ENCODE measurements at places on chromosomes 3 and 15. TPM values are rescaled to one million over a fixed set of nuclear protein-coding genes. Genes with fewer than 3 reads are reported as not detected.

Gene IMPG2
- 0.32 TPM for total RNA-seq

GRCh38 chr15:47409600-47409999, 307.7 kb upstream of the SEMA6D start:
- peak; percentile 66 for DNase-seq

DNA sequence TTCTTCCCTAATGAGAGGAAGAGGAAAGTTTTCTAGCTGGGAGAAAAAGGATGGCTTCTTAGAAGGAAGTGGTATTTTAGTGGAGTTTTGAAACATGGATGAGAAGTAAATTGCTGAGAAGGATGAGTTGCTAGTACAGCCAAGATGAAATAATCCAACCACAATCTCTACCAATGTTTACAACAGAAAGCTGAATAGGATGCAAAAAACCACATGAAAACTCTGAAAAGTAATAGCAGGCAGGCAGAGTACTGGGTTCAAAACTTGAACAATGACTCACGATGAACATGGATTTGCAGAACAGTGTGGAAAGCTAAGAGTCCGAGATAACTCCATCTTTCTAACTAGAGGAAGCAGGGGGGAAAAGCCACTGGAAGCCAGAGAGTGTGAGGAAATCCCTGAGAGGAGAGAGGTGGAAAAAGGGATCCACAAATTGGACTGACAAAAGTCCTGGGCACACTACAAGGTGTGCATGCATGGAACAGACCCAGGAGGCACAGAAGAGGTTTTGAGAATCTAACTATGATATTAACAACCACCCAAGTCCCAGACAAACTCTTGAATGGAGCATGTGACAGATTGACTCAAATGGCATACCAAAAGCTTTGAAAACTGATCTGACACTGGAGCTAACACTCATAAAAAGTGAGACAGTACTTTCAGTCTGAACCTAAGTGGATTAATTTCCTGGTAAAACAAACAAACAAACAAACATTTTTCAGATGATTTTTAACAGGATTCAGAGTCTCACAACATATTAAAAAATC, 76.7 kb downstream of the ST6GAL1 start:
- DNase-seq = no peak

GRCh38 chr3:195182470-195182795, 88.5 kb downstream of the XXYLT1 start:
- DNase-seq = peak; percentile 87

DNA sequence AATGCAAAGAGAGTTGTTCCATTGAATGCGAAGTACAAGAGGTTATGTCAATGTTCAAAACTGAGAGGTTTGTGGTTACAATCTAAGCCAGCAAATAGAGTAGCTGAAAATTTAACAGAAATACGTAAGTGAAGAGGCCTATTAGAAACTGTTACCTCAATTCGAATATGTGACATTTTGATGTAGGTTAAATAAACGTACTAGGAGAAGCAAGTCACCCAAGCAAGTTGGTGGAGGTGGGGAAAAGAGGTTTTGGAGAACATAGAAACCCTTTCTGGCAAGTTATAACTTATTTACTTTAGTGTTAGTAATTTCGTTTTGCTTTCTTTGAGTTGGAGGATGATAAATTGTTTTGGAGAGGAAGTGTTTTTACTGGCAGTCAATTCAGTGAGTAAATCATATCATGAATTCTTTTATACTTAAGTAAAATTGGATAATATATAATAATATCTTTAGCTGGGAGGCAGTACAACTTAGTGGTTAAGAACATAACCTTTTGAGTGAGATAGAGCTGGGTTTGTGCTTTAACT, 91.2 kb upstream of the NAALADL2 start:
- DNase-seq = peak; percentile 48

DNA sequence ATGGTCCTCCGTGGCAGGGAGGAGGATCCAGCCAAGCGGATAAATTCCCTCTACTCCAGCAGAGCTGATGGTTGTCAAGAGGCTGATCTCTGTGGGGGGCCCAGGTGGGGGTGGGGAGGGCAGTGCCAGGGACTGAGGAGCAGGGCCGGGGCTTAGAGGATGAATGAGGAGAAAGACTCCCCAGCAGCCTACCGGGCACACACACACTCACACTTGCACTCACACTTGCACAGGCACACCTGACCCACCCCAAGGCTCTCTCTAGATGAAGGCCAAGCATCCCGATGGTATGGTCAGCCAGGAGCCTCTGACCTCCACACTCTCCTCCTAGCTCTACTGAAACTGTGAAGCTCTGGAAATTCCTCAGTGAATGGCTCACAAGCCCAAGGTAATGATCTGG, 131.3 kb upstream of the PRR20G start:
- no peak for DNase-seq

- DNase-seq = no peak
Measured at GRCh38 chr15:58608711-58609110, 140.8 kb downstream of the ADAM10 start.

Gene C3orf49
- not detected for total RNA-seq

- DNase-seq = no peak
Measured at GRCh38 chr3:79097964-79098660, 669.7 kb downstream of the ROBO1 start.

DNA sequence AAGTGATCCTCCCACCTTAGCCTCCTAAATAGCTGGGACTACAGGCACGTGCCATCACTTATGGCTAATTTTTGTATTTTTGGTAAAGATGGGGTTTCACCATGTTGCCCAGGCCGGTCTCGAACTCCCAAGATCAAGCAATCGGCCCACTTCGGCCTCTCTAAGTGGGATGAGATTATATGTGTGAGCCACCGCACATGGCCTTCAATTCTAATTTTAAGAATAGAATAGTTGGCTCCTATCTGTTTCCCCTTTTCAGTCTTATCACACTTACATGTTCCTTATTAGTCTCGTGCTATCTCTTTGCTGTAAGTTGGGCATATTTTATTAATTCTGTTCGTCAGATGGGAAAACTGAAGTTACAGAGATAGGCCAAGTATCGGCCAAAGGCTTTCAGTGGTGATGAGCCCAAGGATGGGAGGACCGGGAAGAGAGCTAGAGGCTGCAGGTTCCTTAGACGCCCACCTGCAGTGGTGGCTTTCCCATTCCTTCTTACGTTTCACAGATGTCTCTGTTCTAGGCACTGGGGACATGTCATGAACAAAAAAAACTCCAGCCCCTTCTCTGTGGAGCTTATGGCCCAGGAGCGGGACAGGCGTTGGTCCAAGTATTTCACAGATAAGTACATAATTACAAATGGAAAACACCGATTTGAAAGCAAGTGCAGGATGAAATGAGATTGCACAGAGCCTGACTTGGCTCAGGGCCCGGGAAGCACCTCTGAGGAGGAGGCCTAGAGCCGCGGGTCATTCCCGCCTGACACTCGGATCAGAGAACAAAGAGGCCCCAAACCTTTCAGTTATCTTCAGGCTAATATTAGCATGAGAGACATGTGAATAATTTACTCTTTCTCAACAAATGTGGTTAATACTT, 91.1 kb upstream of the KLF13 start:
- peak; percentile 70 for DNase-seq

Gene NOX5
- total RNA-seq = 0.64 TPM

GRCh38 chr3:100046986-100047385, 67.3 kb downstream of the FILIP1L start:
- DNase-seq = no peak

DNA sequence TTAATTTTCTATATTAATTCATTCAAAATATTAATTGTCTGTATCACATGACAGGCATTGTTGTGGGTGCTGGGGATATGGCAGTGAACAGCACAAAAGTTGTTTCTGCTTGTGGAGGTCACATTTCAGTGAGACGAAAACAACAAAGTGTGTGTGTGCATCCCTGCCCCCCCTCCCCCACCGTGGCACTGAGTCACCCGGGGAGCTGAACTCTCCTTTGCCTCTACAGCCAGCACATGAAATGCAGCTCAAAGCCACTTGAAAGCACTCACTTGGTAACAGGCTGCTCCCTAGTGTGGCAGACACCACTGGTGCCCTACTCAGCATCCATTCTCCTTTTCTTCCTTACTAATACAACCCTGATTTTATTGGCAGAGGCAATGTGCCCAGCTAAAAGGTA, 16.9 kb upstream of the SCAMP5 start:
- no peak for DNase-seq

GRCh38 chr15:99059010-99059981, 45.6 kb upstream of the SYNM start:
- DNase-seq = peak; percentile 84

Gene EDEM1
- 47.0 TPM for total RNA-seq

- DNase-seq = no peak
Measured at GRCh38 chr15:64894395-64895056, 17.2 kb upstream of the ANKDD1A start.

DNA sequence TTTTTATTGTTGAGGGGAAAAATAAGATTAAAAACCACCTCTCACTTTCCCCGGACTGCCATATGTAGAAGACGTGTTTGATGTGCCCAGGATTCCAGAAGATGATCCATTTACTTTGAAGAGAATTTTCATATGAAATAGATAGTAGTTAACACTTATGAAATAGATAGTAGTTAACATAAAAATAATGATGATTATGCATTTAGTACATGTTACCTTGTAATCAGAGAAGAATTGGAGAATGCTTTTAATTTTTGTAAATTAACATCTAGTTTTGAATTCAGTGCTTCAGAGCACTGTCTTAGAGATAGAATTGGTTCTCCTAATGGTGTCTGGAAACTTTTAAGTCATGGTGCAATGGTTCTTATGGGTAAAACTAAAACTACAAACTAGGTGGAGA, 46.1 kb upstream of the CRTC3 start:
- DNase-seq = no peak
